ENCODE measurements at places on chromosomes 7 and 10. TPM values are rescaled to one million over a fixed set of nuclear protein-coding genes. Genes with fewer than 3 reads are reported as not detected.

Gene ELOVL3
- not detected for total RNA-seq

Gene LOXL4
- total RNA-seq, result 1.5 TPM

Gene NKX1-2
- not detected for total RNA-seq

Gene FIGNL1
- total RNA-seq, result 33.4 TPM

Gene CYP2C19
- not detected for total RNA-seq

Gene FAM25C
- not detected for total RNA-seq

Gene GARIN1A
- total RNA-seq, result 0.16 TPM

Gene CASTOR2
- 9.8 TPM for total RNA-seq

Gene GPR26
- not detected for total RNA-seq

Gene AMZ1
- under 0.01 TPM for total RNA-seq

Gene RPS24
- 1,926 TPM for total RNA-seq

Gene LIPK
- total RNA-seq, result not detected

Gene CLRN3
- total RNA-seq, result not detected

Gene CALHM2
- total RNA-seq, result 15.5 TPM
